ENCODE measurements at places on chromosomes 5 and 9. TPM values are rescaled to one million over a fixed set of nuclear protein-coding genes. Genes with fewer than 3 reads are reported as not detected.

DNA sequence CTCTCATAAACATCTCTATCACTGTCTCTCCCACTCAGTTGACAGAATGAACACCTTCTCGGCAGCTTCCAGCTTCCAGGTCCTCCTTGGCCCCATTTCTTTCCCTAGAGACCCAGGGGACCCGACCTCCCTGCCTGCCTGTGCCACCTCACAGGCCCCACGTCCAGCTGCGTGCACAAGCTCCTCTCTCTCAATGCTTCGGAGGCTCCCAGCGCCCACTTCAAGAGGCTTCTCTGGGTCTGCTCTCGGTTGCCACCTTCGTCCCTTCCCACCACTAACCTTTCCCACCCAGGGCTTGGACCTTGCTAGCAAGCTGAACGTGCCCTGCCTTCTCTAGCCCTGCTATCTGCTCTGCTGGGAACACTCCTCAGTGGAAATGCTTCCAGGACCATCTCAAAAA lies 2.8 kb upstream of the N4BP3 start:
- no peak for DNase-seq

TMEM203 gene
- polyA plus RNA-seq = 42.6 TPM

DNA sequence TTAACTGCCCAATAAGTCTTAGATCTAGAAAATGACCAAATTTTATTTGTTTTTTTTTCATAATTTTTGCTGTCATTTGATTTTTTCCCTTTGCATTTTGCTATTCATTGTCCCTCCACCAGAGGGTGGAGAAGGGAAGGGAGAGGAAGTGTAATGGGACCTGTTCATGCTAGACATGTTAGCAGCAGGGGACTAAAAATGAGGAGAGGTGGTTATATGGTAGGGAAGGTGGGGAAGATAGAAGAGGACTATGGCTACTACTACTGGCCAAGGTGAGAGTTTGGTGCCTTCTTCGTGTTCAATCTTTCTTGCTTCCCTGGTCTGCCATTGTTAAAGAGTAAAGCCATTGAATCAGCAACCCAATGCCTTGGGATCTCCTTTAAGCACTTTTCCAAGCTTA lies 6.4 kb downstream of the GRIA1 start:
- DNase-seq = no peak

DNA sequence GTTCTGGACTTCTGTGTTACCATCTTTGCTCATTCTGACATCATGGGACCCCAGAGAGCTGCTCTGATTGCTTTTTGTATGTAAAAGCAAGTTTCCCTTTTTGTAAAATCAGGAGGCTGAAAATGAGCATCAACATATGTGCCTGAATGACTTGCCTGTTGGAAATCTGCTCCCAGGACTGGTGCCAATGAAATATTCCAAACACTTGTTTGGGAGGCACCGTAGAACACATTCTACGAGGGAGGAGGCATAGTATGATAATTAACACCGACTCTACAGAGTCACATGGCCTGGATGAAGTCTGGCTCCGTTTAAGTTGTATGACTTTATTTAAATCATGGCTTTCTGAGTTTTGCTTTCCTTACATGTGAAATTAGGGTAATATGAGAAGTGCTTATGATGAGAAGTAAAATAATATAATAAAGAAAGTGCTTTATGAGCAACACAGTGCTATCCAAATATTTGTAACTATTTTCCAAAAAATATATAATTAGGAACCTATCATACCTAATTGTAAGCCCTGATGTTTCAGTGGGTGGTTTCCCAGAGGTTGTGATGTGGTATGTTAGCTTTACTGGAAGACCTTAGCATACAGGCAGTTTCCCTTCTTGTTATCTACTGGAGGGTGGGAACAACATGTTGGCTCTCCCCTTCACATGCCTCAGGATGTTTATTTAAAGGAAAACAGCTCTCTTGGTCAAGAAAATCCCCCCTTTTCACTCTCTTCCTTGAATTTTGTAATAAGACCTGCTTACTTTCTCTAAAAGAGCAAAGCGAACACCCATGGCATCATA lies 238.1 kb downstream of the FBXL7 start:
- no peak for DNase-seq

DNA sequence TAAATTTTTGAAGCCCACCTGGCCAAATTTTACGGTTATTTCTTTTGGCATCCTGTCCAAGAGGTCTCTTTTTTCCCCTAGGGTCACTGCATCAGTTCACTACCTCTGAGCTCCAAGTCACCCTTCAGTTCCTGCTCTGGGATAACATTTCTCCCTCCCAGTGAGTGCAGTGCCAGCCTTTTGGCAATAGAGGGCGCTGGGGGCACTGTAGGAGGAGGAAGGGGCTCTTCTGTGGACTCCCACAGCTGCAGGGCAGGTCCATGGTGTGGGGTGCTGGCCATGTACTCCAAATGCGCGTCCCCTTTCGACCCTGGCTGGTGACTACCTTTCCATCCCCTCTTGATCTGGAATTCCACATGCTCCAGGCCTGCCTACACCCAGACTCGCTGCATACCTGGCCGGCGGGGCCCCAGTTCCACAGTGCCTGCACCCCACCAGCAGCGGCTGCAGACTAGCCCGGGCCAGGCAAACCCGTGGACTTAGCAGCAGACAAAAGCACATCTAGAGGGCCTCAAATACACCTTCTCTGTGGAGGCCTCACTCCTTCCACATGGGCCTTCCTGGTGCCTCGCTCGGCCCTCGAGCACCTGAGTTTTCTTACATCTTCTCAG lies 20.3 kb upstream of the NINJ1 start:
- no peak for DNase-seq

MARCOL gene
- polyA plus RNA-seq = not detected

DNA sequence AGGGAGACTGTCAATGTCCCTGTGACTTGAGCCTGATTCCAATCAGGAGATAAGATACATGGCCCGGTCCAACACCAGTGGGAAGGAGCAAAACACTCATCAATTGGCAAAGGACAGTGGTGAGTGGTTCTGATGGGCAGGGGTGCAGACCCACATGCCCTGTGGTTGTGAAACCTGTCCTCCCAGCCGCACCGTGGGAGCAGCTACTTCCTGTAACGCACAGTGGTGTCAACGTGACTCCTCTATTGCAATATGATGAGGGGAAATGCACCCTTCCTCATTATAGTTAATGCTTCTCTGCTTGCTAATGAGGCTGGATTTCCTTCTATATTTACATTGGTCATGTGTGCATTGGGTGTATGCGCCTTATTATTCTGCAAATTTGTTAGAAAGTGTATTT lies 223.0 kb downstream of the IRX1 start:
- DNase-seq = no peak

DNA sequence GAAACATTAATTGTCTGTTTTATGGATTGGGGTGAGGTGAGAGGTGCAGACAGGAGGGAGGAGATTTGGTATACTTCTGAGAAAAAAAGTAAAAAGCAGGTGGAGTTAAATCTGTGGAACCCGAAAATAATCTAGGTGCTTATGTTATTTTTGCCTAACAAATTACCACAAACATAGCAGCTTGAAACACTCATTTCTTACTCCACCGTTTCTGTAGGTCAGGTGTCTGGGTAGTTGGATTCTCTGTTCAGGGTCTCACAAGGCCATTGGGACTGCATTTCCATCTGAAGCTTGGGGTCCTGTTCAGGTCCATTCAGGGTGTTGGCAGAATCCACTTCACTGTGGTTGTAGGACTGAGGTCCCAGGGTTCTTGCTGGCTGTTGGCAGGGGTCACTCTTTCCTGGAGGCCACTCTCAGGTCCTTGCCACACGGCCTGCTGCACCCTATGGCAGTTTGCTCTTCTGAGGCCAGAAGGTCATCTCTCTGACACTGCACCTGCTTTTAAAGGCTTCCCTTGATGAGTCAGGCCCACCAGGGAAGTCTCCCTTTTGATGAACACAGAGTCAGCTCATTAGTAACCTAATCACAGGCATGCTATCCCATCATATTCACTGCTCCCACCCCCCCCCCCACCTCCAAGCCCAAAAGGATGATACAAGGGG lies 82.2 kb downstream of the TRIO start:
- DNase-seq = no peak

ZNF483 gene
- polyA plus RNA-seq = 2.3 TPM

C9orf153 gene
- polyA plus RNA-seq = 0.24 TPM

RABEPK gene
- polyA plus RNA-seq = 22.4 TPM

DNA sequence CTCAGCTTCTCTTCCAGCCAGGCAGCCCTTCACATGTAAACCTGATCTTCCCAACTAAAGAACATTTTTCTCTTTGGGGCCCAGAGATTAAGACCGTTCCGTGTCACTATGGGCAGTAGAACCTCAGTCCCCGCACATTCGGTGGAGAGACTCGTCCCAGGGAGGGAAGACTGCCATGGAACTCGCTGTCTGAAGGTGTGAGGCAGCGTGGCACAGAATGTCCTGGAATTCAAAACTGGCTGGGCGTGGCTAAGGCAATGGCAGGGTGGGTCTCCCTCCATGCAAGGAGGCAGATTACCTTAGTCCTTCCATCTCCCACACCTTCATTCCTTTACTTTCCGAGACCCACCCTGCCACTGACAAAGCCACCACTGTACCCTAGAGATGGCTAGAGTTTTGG lies 57.4 kb upstream of the ZNF354A start:
- DNase-seq = no peak

DOCK8 gene
- 10.8 TPM for polyA plus RNA-seq

STPG3 gene
- polyA plus RNA-seq = 1.1 TPM

GRCh38 chr9:12916042-12916441 lies 141.2 kb downstream of the LURAP1L start:
- no peak for DNase-seq

DNA sequence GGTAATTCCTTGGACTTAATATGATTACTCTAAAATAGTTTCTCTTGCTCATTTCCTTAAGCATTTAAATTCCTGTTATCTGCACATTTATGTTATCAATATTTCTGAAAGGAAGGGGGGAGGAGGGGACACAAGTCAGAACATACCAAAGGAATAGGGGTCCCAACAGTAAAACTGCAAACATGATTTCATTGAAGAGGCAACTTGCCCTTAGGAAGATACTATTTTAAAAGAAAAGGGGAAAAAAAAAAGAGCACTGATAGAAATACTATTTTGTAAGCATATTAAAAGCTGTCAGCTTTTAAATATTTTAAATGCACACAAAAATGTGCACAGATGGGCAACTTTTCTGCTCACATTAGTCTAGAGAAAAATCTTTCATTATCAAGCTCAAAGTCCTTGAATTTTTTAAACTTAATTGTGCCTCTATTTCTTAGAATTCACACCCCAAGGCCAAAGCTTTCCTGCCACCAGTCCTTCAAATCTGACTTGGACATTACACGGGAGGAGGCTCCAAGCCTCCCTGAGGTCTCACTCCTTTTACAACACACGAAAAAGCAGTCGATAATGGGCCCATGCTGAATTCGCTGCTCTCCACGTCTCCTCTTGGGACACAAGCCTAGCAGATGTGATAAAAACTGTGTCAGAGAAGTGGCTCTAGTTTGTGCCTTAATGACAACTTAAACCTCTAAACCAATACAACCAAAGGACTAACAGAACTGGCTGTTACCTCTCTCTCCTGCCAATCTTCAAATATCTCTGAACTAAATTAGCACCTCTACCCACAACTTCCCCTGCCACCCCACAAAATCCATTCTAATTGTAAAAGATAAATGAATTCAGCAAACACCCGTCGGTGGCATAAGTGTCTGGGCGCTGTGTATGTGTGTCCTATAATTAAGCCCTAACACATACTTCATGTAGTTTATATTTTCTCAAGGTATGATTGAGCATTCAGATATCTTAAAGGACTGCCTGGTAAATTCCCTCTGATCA lies 154.3 kb downstream of the DENND1A start:
- DNase-seq = no peak

- no peak for DNase-seq
These were observed 52.5 kb downstream of the ANKDD1B start for GRCh38 chr5:75663579-75664284.

FPGS gene
- polyA plus RNA-seq = 39.4 TPM

MCTP1 gene
- polyA plus RNA-seq = 5.6 TPM

LCN9 gene
- polyA plus RNA-seq = not detected

GRCh38 chr5:173920024-173920753 lies 32.0 kb downstream of the CPEB4 start:
- DNase-seq = no peak

DNA sequence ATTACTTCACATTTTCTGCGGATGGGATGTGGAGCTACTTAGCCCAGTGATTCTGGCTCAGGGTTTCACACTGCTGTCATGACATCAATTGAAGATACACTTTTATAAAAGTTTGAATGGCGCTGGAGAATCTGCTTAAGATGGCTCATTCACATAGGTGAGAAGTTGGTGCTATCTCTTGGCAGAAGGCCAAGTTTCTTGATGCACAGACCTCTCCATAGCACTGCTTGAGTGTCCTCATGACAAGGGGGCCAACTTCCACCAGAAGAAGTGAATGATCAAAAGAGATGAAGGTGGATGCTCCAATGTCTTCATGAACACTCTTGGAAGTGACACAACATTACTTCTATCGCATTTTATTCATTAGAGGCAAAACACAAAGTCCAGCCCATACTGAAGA lies 403.7 kb upstream of the CCNG1 start:
- DNase-seq = no peak

BTNL3 gene
- 0.43 TPM for polyA plus RNA-seq

DNA sequence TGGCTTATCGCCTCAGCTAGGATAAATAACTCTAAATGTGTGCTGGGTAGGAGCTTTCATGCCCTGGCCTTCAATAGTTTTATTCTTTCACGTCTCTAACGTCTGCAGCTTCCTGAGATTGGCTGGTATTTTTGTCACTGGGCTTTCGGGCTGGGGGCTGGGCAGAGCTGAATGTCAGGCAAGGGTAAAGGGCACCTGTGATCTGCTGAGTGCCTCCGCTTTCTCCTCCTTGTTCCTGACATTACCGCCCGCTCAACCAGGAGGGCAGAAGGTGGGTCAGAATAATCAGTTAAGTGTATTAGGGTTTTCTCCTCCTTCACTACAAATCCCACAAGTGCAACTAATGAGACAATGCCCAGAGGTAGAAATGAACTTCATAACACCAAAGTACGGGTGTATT lies 216.6 kb downstream of the TSSK1B start:
- DNase-seq = no peak

DNA sequence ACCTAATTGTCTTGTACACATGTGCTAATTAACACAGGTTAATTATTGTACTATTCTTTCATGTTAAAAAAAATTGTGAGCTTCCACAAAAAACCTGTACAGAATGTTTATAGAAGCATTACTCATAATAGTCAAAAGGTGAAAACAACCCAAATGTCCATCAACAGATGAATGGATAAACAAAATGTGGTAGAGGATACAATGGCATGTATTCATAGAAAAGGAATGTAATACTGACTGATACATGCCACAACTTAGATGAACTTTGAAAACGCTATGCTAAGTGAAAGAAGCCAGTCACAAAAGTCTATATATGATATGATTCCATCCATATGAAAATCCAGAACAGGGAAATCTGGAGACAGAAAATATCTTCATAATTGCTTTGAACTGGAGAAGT lies 25.6 kb downstream of the RRAGA start:
- no peak for DNase-seq

NR5A1 gene
- 0.11 TPM for polyA plus RNA-seq

DNA sequence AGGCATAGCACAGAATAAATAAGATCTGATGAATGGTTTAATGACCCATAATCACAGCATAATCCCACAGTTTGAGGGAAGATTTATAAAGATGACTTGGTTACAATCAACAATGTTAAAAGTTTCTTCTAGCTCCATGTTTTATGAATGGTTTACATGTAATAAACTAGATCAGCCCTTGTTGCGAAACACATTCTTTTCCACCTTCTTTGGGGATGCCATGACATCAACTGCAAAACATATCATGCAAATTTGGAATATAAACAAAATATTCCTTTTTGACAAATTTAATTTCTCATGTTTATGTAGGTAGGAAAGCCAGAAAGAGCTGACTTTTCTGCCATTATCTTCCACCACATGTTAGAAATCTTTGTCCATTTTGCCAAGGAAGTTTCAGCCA lies 979.5 kb downstream of the MAT2B start:
- no peak for DNase-seq

ENTREP1 gene
- 2.0 TPM for polyA plus RNA-seq

- DNase-seq = no peak
These were observed 29.0 kb downstream of the CXXC5 start for GRCh38 chr5:139676951-139677735.

POLR1E gene
- 24.2 TPM for polyA plus RNA-seq

All from right renal cortex interstitium (tissue), 3 donors.